NCI-H524 treated with DMSO at 0.1 percent for 48 hours (cell line): ENCODE measurements at places on chromosomes 7 and 10.

DNA sequence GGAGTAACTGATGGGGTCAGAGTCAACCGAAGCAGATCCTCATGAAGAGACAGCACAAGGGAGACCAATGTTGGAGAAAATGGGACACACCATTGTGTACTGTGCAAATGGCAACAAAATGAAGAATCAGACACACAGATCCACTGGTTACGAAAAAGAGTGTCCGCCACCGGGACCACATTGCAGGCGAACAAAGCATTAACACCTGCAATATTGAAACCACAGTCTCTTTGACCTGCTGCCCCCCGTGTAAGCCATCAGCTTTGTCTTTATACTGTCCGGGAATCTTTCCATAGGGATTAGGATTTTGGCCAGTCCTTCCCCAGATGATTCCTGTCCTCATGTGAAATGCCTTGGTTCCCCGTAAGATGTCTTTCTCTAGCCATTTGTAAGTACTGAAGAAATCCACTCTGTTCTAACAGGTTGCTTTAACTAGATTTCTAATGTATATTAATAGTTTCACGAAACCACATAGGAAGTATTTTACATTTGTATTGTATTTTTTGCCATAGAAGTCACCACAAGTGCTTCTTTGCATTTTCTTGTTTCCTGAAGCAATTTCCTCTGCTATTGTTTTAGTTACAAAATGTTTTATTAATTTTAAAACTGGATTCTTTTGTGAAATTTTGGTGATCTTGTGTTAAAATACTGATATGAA, 140.8 kb upstream of the NFE2L3 start:
- DNase-seq = no peak

DNA sequence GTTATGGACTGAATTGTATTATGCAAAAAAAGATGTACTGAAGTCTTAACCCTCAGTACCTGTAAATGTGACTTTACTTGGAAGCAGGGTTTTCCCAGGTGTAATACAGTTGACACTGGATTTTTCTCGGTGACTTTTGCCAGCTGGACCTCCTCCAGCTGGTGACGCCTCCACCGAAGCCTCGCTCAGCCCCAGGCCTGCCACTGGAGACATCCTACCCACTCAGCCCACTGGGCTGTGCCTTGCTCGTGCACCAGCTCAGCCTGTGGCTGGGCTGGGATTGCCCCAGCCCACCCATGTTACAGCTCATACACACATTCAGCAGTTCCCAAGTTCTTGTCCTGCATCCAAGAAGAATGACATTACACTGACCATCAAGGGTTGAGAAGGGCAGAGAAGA, 42.4 kb upstream of the GPR22 start:
- no peak for DNase-seq

GRCh38 chr10:131749767-131750142, 151.1 kb upstream of the PPP2R2D start:
- no peak for DNase-seq

GRCh38 chr10:70514591-70514990, 36.0 kb downstream of the PALD1 start:
- no peak for DNase-seq

- peak; percentile 28 for DNase-seq
Measured at GRCh38 chr10:93514521-93514920, 18.1 kb downstream of the CEP55 start.
